ENCODE measurements at places on chromosomes 11 and 22.

DNA sequence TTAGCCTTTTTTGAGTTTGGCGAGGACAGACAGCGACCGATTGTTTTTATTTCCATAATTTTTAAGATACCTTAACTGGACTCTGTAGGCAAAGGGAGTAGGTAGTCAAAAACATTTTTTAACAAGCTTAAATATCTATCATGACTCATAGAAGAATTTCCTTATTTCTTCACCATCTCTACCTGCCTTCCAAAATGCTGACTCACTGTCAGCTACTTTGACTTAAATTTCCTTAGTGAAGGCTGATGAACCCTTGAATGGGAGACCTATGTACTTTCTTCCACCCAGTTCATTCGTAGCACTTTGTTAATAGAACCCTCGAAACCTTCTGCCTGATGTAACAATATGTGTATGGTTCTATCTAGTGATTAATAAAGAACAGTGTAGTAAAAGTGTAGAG, 1.1 kb upstream of the MTMR2 start:
- peak; percentile 16 for DNase-seq

- DNase-seq, result no peak
Measured at GRCh38 chr11:82992223-82992622, 79.5 kb downstream of the RAB30 start.

GRCh38 chr22:48605856-48606481, 1221.7 kb downstream of the BRD1 start:
- no peak for DNase-seq

DNA sequence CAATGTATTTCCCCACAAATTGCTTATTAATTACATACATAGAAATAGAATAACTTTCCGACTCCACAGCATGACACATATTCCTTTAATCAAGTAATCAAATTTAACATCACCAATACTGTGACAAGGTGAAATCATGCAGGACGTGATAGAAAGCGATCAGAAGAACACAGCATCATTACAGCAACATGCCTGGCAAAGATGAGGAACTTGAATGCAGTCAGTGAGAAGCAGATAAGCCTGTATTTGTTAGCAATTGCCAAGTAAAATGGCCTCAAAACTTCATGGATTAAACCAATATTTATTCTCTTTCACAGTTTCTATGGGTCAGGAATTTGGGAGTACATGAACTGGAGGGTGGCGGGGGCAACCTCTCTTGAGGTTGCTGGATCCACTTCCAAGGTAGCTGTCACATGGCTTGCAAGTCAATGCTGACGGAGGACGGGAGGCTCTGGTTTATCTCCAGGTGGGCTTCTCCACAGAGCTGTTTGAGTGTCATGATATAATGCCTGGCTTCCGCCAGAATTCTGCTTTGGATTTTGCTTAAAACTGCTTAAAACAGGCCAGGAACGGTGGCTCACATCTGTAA, 12.0 kb upstream of the TEAD1 start:
- DNase-seq, result no peak

DNA sequence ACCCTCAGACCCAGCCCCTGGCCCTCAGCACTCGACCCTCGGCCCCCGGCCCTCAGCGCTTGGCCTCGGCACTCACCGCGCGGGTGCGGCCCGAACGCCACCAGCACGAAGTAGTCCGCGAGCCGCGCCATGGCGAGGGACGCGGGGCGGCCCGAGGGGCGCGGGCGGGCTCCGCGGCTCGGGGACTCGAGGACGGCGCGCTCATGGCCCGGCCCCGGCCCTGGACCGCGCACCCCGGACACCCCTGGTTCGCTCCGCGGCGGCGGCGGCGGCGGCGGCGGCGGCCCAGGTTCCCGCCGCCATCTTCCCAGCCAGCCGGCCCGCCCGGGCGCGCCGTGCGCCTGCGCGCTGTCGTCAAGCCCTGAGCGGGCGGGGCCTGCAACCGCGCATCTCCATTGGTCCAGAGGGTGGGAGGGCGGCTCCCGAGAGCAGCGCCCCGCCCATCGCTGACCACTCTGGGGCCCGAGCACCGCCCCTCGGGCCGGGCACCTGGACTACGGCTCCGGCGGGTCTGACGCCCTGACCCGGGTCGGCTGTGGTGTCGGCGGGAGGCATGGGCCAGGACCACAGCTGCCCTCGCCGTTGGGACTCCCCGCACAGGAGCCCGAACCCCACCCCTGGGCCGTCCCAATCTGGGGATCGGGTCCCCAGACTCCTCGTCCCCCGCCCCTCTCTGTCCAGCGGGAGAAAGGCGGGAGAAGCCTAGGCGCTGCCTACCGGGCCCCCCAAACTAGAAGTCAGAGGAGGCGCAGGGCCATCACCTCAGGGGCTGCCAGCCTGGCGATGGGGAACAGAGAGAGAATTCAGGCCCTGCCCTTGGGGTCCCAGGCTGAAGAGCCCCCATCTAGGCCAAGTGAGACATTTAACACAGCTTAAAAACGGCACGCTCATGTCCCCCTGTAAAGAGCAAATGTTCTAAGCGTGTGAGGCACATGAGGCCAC, at the start of gene SBF1:
Gene SBF1 (minus strand): TSS at position 326 of the 942 bp plus-strand sequence. CDS start 195 bp downstream, at position 131.
- peak; percentile 92 for DNase-seq

GRCh38 chr11:58998480-58999290, 59.4 kb downstream of the GLYATL1 start:
- no peak for DNase-seq

- no peak for DNase-seq
Measured at GRCh38 chr11:66349084-66349386, 1.6 kb upstream of the B4GAT1 start.

GRCh38 chr11:5690216-5690615, 626 bp downstream of the TRIM22 start:
- DNase-seq, result peak; percentile 69

All from hematopoietic multipotent progenitor cell treated with erythropoietin and hydrocortisone succinate and interleukin-3 and kit ligand, for 6 days (in vitro differentiated cells).